ENCODE measurements at places on chromosomes 3 and 15.

- DNase-seq = no peak
Measured at GRCh38 chr3:14441920-14442300, 39.5 kb downstream of the SLC6A6 start.

DNA sequence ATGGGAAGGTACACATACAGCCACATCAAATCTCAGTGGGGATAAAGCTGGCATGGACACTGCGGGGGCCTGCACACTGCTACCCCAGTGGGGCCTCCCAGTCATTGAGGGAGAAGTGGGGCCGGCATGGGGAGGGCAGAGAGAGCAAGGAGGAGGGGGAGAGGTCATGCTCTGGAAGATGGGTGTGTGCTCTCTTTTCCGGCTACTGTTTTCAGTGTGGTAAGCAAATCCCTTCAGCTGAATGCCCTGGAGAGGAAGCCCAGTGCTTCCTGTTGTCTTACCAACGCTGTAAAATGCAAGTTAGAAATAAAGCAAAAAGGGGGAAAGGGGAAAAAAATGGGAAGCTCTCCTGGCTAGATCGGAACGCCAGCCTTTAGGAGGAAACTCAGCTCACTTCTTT, 30.8 kb downstream of the NRROS start:
- DNase-seq = no peak

GRCh38 chr3:36302626-36303025, 77.7 kb upstream of the STAC start:
- DNase-seq = no peak

- DNase-seq = peak; percentile 83
Measured at GRCh38 chr15:99305761-99306505, 54.7 kb downstream of the LRRC28 start.

- DNase-seq = no peak
Measured at GRCh38 chr3:196624067-196624790, 15.3 kb upstream of the NRROS start.

GRCh38 chr15:28984421-28985315, 98.9 kb downstream of the APBA2 start:
- DNase-seq = peak; percentile 44

DNA sequence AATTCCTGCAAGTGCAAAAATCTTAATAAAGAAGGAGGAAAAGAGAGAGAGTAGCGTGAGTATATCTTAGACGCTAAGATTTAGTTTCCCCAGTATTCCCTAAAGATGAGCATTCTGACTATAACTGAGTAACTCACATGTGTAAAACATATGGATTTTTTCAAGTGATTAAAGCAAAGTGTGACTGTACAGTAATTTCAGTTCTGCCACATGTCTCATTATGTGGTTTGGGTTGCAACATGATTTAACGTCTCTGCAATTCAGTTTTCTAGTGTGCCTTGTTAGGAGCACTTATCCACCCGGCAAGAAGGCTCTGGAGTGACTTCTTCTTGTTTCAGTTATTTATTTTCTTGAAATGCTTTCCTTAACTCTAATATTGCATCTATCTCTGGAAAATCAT, 514.1 kb downstream of the ROBO1 start:
- peak; percentile 17 for DNase-seq

All from Daoy (cell line).